ENCODE measurements at places on chromosomes 11 and 22. TPM values are rescaled to one million over a fixed set of nuclear protein-coding genes. Genes with fewer than 3 reads are reported as not detected.

Gene OR4A16
- total RNA-seq: not detected

- DNase-seq: no peak
These were observed at the start of gene PLA2G3 for GRCh38 chr22:31139866-31140716. PLA2G3 (minus strand) TSS chr22:31140508; CDS start chr22:31140354, 154 bp downstream.

DNA sequence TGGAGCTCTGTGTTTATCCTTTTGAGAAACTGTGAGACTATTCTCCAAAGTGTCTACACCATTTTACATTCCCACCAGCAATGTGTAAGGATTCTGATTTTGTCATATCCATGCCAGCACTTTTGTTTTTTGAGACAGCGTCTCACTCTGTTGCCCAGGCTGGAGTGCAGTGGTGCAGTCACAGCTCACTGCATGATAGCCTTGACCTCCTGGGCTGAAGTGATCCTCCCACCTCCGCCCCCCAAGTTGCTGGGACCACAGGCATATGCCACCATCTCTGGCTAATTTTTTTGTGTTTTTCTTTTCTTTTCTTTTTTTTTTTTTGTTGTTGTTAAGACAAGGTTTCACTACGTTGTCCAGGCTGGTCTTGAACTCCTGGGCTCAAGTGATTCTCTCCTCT, 35.3 kb downstream of the PPP6R3 start:
- DNase-seq: no peak

DNA sequence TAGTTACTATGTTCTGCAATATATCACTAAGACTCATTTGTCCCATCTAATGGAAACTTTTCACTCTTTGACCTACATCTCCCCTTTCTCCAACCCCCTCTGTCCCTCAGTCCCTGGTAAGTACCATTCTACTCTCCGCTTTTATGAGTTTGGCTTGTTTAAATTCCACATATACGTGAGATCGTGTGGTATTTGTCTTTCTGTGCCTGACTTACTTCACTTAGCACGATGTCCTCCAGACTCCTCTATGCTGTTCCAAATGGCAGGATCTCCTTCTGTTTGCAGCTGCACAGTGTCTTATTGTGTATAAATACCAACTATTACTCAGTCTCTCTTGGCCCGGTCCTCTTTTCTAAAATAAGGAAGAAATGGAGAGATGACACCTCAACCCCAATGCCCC, 205.4 kb upstream of the NTM start:
- DNase-seq: no peak

DNA sequence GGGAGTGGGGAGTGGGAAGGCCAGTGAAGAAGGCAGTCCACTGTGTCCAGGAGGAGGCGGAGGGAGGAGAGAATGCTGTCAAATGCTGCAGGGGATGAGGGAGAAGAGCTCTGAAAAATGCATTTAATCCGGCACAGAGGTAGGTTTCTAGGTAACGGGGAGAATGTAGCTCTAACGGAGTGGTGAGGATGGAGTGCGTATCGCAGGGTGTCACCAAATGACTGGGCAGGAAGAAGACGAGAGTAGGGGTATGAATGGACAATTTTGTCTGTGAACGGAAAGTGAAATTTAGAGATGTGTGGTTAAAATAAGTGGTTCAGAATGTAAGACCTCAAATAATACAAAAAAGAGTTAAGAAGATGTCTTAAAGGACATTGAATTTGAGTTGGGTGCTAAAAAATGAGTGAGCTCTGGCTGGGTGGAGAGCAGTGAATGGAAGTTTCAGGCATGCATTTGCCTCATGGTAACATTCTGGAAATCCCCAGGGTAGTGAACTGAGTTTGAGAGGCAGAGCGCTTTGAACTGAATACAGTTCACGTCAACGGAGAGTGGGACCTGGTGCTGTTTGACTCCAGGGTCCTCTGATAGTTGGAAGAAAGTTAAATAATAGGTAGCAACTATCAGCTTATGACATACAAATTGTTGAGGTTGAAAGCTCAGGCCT, 81.3 kb upstream of the CADM1 start:
- DNase-seq: no peak

GRCh38 chr11:72005347-72006260, 6.9 kb downstream of the IL18BP start:
- DNase-seq: peak; percentile 46

DNA sequence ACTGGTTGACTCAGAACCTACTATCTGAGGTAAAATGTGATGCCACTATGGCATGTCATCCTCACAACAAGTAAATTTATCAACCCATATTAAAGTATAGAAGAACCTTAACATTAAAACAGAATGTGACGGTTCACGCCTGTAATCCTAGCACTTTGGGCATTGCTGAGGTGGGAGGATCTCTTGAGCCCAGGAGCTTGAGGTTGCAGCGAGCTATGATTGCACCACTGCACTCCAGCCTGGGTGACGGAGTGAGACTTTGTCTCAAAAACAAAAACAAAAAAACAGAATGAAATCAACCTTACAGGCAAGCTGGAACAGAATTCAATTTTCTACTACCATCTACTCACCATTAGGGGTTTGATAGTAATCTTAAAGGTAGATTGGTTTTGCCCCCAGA, 86.2 kb downstream of the PLEKHA7 start:
- no peak for DNase-seq

Gene GGTLC3
- total RNA-seq: not detected

DNA sequence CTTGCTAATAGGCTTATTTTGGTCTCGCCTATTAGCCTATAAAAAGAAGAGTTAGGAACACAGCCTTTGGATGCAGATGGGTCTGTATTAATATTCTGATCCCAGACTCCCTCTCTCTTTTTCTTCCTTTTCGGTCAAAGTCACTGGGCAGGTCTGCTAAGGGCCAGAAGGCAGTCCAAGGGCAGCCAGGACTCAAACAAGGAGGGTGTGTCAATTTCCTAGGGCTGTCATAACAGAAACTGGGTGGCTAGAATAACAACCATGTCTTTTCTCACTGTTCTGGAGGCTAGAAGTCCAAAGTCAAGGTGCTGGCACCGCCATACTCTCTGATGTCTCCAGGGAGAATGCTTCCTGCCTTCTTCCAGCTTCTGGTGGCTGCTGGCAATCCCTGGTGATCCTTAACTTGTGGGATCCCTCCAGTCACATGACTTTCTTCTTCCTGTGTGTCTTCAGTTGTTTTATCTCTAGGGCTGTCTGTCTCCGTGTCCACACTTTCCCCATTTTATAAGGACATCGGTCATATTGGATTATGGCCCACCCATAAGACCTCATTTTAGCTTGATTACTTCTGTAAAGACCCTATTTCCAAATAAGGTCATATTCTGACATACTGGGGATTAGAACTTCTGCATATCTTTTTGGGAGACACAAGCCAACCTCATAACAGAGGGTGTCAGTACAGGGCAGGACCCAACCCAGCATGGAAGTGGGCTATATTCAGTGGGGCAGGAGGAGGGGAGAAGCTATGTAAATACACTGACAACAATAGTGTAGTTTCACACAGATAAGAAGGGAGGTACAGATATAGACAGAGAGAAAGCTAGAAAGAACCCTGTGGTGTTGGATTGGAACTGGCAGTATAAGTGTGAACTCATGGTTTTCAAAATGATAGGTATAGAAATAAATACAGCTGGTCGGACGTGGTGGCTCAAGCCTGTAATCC, 5.9 kb upstream of the CSF2RB start:
- DNase-seq: no peak

Gene PIM3
- 206 TPM for total RNA-seq

Gene OR8G1
- not detected for total RNA-seq

DNA sequence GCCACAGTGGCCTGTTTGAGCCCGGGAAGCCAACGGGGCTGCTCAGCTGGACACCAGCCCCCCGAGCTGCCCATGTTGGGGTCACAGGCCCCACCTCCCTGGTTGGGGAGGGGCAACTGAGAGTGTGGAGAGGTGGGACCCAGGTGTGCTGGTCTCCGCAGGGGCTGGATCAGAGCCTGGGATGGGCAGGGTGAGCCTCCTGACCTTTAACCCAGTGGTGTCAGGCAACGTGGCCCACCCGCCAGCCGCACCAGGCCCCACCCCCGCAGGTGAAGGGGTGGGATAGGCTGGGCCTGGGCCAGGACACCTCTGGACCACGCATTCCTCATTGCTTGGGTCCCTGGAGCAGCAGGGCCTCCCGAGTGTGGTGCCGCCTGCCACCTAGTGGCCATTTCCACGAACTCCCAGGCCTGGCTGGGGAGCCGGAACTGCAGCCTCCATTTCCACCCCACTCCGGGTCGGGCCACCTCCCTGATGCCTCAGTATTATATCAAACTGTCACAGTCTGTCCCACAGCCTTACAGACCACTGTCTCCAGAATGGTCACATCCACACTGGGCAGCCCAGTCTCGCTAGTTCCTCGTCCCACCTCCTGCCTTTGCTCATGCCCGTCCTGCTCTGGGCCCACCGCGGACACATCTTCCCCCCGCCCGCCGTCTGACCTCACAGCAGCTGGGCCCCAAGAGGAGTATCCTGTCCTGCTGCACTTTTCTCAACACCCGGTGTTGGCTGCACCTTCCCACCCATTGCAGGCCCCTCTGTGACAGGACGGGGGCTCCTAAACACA, 13.3 kb upstream of the PPP6R3 start:
- peak; percentile 51 for DNase-seq

DNA sequence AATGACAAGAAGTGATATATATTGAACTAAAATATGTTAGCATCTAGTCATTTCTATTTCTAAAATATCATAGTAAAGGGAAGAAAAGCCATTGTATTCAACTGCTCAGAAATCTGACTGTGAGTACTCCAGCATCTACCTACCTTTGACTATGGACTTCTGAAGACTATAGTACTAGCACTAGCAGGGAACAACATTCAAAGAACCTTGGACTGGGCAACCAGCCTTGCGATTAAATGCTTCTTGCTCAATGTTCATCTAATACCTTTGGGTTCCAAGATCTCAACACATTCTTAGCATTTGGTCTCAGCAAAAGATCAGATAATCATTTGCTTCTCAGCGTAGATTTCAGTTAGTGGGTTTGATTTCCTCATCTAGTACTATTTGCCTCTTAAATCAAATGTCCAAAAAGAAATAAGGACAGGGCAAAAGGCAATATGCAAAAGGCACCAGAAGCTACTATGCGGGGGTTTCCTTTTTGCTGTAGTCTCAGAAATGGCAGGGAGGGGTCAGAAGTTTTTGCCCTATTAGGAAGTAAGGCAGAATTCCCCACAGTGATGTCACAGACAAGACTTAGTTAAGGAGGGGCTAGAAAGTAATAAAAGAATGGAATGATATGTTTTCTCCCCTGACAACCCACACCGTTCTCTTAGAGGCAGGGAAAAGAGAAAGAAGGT, 80.6 kb downstream of the GAB2 start:
- DNase-seq: no peak

DNA sequence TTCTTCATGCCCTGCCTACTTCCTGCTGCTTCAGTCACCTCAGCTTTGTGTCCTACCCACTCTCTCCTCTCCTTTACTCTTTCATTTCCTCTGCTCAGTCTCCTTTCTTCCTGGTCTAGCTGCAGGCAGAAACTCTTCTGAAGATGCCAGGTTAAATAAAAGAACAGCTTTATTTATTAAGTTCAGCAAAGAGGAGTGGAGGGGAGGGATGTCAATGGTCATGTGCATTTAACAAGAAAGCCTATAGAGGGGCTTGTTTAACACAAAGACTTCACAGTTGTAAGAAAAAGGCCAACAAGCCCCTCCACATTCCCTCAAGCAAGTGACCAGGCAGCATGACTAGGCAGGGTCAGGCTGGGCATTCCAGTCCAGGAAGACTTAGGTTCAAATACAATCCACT, 609.2 kb downstream of the INSC start:
- DNase-seq: no peak

Gene MYBPC3
- total RNA-seq: not detected

DNA sequence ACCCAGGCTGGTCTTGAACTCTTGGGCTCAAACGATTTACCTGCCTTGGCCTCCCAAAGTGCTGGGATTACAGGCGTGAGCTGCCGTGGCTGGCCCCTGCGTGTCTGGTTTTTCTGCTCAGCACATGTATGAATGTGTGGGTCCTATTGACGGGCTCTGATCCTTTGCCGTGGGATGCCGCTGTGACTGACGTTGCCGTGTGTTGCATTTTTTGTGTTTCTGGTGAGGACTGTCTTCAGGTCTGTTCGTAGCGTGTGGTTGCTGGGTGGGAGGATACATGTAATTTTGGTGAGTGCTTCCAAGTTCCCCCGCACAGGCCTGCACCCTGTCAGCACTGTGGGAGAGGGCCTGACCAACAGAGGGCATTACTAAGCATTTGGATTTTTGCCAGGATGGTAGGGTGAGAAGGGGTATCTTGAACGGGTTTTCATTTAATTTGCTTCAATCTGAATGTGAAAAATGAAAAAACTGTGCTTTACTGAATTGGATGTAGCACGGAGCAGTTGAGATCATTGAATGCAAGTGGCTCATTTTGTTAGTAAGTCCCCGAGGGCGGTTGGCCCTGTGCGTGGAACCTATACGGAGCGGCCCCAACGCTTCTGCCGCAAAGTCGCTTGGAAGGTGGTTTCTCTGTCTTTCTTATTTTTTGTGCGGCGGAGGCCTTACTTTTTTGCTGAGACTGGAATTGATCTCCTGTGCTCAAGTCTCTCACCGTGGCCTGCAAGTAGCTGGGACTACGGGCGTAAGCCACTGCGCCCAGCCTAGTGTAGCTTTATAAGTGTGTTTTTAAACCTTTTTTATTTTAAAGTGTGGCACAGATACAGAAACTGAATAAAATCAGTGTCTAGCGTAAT, 8.2 kb downstream of the ZBED4 start:
- DNase-seq: no peak

Gene CRYBB2
- not detected for total RNA-seq

GRCh38 chr11:1467270-1467669, 19.3 kb downstream of the MOB2 start:
- DNase-seq: no peak

DNA sequence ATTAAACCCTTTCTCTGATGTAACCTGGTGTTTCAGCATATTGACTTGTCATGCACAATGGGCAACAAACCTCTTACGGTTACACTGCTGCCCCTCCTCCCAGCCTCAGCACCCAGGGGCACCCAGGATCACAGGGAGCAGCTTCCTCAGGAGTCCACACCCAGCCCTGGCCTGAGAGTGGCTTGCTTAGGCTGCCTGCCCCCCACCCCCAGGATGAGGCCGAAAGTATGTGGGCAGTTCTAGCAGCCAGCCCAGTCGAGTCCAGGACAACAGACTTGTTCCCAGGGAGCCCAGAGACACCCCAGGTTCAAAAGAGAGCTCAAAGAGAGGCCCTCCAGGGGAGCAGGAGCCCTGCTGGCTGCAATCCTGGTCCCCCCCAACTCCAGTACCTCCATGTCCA, 108.1 kb upstream of the THY1 start:
- no peak for DNase-seq

Gene HTR3B
- total RNA-seq: not detected

DNA sequence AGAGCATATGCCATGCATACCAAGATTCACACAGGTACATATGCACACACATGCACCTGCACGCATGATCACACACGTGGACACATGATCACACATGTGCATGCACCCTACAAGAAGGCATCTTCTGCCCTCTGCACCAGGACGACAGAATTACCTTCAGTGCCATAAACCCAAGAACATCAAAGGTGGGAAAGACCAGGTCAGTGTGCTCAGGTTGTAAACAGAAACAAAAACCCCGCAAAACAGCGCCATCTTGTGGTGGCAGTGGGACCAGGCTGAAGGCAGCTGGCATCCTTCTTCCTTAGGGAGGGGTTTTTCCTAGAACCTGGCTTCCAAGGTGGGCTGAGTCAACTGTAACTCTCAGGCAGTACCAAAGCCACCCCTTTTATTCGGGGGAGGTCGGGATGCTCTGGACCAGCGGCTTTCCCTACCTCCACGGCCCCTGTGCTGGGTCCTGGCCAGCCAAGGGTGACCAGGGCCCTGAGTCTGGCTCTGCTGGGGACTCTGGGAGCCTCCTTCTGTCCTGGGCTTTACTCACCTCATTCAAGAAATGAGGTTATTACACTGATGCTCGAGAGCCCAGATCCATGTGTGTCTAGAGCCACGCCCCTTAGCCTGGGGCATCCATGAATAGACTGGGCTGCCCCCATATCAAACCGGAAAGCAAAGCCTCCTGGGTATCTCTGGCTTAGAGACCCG, 69.4 kb upstream of the FGF3 start:
- DNase-seq: peak; percentile 18

Gene SCGB1D2
- total RNA-seq: not detected
